ENCODE measurements at places on chromosomes 13 and 19.

GRCh38 chr13:50140581-50141374, 125.5 kb downstream of the KCNRG start:
- DNase-seq: no peak

GRCh38 chr19:5718579-5719273, 1.2 kb downstream of the LONP1 start:
- peak; percentile 35 for DNase-seq

DNA sequence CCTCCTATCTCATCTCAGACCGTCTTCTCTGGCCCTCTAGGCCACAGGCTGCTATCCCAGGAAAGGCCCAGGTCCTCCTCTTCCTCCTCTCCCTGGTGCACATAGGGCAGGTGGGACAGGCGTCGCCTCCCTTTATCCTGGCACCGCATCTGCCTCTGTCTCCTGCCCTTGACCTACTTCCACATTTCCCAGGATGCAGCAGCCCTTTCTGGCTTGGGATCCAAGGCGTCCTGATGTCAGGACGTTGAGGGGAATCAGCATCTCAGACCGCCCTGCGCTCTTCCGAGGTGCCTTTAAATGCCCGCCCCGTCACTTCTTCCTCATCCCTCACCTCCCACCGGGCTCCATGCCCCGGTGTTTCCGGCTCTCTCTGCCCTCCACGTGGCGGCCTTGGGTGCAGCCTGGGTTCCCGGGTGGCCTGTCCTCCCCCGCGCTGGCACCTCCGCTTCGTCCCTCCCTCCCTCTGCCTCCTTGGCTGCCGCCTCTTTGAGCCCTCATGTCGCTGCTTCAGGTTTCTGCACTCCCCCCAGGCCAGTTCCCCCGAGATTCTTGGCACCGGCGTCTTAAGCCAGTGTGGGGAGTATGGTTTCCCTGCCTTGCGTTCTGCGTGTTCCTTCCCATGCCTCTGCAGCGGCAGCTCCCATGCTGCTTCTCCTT, 66.3 kb downstream of the KDM4B start:
- no peak for DNase-seq

- DNase-seq: no peak
Measured at GRCh38 chr19:13262450-13262849, 112.2 kb downstream of the IER2 start.

DNA sequence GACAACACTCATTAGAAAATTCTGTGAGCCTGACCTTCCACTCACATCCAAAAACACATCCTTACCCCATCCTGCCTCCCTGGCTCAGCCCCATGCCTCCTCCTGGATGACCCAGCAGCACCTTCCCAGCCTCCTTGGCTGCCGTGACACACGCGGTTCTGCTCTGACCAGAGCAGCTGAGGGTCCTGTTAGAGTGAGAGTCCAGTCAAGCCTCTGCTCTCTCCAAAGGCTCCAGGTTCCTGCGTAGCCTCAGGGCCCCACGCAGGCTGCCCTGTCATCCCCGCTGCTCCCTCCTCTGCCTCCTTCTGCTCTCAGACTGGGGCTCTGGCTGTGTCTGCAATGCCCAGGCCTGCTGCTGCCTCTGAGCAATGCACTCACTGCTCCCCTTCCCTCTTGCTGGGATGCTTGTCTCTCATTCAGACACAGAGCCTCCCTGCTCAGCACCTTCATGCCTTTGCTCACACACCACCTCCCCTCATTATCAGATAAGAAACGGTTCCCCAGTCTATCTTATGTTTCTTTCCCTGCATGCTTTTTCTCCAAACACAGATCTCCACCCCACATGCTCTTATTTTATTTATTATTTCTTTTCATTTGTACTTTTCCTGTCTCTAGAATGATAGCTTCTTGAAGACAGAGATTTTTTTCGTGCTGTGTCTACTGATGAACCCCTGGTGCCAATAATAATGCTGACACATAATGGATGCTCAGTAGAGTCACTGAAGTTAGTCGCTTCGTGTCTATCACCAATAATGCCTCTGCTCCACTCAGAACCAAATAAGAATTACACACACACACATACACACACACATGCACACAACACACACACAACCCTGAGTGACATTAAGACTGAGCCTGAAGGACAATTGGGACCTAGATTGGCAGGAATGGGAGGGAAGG, 10.2 kb upstream of the SIGLEC6 start:
- no peak for DNase-seq

DNA sequence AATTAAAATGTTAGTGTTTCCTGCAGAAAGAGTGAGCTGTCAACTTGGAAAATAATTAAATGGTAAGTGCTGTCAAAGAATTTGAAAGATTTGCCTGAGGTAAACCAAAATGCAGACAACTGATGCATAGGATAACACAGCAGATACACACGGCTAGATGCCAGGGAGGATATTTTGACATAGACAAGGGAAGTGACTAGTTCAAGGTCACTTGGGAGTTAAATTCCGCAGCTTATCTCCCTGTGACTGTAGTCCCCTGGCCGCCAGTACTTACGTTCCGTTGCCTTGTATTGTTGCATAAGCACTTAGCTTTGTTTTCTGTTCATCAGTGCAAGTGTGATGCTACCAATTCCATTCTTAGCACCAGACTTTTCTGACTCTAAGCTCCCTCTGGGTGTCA, 247.3 kb upstream of the MAB21L1 start:
- DNase-seq: no peak

GRCh38 chr13:76808927-76809326, 77.3 kb downstream of the KCTD12 start:
- no peak for DNase-seq

GRCh38 chr13:92074658-92075057, 676.2 kb downstream of the GPC5 start:
- no peak for DNase-seq

- no peak for DNase-seq
Measured at GRCh38 chr13:107977071-107977574, 238.2 kb downstream of the LIG4 start.

GRCh38 chr19:23699521-23699860, 12.5 kb upstream of the ZNF675 start:
- no peak for DNase-seq

- DNase-seq: peak; percentile 67
Measured at GRCh38 chr19:39409208-39410016, 2.8 kb downstream of the ZFP36 start.

- no peak for DNase-seq
Measured at GRCh38 chr19:19140476-19140875, 2.2 kb upstream of the TMEM161A start.

GRCh38 chr19:35908010-35908441, at the start of gene TYROBP:
Gene TYROBP (minus strand): TSS chr19:35908295. CDS start chr19:35908228, 67 bp downstream.
- DNase-seq: no peak

- no peak for DNase-seq
Measured at GRCh38 chr13:83883061-83883523, 818 bp upstream of the SLITRK1 start.
